ENCODE measurements at places on chromosomes 1 and 21.

DNA sequence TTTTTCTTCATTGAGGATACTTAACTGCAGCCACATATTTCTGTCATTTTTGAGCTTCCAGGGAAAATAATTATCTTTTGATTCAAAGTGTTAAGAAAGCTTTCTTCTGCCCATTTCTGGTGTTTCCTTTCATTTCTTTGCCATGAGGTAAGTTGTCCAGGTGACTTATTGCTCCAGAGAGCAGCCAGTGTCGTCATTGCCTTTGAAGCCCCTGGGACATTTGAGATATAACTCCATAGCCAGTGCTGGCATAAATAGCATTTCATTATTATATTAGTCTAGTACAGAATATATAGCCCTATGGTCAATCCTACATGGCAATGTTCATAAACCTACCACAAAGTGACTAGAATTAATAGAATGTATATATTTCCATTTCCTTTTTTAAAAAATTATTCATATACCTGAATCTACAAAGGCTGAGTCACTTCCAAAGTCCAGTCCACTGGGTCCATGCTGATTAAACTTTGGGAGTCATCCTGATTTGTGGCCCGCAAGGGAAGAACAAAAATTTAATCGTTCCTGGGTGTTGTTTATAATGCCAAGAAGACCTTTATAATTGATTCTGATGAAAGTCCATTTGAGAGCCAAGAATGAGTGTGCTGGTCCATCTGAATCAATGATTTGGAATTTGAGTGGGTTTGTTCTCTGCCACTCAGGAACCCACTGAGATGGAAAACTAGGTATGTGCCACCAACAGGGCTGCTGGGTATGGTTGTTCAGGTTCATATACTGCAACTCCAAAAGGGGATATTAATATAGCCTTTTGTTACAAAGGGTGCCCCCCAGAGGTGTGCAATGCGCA, 221.8 kb upstream of the PLXNA2 start:
- no peak for DNase-seq

DNA sequence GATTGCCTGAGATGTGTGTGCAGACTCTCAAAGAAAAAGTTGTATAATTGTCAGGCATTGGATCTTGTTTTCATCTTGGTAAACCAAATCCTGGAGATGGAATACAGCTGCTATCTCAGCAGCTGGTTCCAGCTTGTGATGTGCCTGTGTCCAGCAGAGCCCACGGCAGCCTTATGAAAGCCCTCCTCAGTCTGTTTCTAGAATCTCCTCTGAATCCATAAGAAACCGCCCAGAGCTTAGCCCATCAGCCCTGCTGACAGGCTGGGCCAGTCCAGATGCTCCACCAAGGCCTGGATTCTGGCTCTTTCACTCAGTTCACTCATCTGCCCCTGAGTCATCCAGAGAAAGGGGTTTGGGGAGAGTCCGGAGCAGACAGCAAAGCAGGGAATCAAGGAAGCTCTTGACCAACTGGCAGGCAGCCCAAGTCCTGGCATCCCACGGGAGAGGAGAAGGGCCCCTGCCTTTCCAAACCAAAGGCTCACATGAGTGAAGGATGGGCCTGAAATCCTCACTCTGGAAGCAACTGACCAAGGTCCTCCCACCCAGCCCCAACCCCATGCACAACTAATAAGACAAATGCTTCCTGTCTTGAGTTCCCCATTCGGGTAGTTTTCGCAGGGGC, 45.7 kb downstream of the NAV1 start:
- DNase-seq, result peak; percentile 24

GRCh38 chr1:66521721-66522365, 12.1 kb upstream of the SGIP1 start:
- peak; percentile 49 for DNase-seq

DNA sequence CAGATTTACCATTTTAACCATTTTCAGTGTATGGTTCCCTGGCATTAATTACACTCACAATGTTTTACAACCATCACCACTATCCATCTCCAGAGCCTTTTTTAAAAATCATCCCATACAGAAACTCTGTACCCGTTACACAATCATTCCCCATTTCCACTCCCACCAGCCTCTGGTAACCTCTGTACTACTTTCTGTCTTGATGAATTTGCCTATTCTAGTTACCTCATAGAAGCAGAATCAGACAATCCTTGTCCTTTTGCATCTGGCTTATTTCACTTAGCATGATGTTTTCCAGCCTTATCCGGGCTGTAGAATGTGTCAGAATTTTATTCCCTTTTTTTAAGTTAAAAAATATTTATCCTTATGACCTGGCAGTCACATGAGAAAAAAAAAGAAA, 33.0 kb downstream of the PGM1 start:
- no peak for DNase-seq

DNA sequence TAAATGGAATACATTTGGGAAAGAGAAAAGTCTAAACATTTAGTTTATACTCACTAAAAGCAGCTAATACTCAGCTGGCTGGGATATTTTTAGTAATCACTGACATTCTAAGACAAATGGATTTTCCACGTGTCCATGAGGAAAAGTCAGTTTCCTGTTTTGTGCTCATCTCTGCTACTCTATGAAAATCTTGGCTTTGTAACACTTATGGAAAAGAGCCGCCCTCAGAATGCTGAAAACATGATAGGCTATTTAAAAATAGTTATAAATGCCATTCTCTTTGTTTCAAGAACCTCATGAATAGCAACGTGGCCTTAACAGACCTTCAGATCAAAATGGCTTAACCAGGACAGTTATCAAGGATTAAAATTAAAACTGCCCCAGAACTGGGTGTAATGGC, 29.9 kb downstream of the MRAP start:
- DNase-seq, result no peak

DNA sequence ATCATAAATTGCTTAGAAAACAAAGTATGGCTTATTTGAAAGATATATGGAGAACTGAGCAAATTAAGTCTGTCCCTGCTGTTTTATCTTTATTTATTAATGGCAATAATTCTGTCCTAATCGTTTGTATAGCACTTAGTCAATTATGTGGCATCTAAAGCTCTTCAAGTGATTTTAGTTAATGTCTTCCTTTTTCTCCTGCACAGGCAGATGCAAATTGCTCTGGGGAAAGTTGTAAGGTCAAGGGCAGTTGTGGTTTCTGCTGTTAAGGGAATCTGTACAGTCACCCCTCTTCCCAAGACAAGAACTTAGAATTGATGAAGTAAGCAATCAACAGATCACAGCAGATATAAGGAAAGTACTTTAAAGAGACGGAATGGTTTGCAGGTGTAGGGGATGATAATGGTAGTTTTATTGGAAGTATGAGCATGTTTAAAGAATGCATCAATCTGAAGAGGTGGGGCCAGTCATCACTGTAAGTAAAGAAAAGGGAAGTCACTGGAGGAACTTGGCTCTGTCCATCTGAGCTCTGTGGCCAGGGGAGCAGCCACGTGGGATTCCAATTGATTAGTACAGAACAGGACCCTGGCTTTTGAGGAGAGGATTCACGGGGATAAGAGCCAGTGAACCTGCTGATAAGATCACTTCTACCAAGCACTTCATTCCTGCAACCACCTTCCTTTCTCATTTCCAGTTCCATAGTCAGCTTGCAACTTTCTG, 116.0 kb upstream of the KCNJ6 start:
- no peak for DNase-seq

DNA sequence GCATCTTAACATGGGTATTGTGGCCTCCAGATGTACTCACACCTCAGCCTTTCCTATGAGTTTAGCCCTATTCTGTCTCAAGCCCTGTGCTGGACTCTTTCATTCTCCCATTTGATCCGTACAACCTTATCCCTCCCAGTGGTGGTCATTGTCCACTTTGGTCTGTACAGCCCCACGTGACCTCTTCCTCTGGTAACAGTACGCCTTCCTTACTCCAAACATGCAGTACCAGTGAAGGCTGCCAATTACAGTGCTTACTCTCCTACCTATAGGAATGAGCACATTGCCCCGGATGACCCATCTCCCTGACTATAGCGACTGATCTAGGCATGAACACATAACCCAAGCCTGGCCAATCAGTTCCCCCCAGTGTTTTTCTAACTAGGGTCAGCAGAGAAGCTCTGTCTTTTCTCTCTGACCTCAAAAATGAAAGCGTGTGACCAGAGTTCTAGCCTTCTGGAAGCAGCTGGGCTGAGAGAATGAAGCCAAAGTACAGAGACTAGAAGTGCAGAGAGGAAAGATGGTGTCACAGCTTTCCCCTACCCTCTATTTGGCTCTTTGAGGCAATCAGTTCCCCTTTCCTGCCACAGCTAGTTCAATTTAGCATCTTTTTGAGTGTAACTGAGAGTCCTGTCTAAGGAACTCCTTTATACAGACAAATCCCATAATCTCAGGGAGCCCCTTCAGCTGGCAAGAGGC, 9.9 kb upstream of the QSOX1 start:
- DNase-seq, result no peak

DNA sequence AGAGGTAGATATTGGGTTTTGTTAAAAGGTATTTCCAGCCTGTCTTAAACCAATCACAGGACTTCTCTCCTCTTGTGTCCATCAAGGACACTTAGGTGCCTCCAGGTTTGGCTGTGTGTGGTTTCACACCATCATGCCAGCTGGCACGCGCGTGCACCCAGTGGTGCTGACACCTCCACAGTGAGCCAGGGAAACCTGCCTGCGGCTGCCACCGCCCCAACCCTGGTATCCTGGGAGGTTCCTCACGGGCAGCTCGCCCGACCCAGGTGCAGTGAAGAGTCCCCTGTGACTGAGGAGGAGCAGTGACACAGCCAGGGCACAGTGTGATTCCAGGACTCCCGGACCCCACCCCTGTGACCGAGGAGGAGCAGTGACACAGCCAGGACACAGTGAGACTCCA, 13.2 kb upstream of the COL6A2 start:
- no peak for DNase-seq

GRCh38 chr1:180953291-180954004, 40.8 kb downstream of the KIAA1614 start:
- peak; percentile 26 for DNase-seq

GRCh38 chr1:11935057-11935412, 518 bp downstream of the PLOD1 start:
- DNase-seq, result no peak

DNA sequence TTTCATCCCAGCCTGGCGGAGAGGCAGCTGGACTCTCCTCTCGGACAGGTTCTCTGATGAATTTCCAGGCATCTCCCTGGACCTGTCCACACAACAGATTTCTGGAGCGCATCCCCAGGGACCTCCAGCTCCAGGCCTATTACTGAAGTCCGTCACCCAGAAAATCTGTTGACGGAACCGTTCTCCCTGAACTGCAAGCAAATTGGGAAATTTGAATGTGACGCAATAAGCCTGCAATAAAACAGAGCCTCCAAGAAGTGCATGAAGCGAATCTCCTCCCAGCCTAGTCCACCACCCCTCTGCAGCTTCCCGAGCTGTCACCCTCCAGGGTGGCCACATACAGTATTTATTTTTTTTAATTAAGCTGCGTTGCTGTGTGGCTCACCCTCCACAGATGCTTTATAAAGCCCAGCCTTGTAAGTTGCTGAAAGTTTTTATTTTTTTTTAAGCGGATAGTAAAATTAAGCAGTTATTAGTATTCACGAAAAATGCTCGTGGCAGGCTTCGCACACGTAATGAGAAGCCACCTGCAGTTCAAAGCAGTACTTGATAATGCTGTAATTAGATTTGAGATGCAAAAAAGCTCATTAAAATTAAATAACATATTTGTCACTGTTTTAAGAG, 173.3 kb downstream of the CAMTA1 start:
- DNase-seq, result no peak

GRCh38 chr1:169814265-169814664, 19.6 kb upstream of the METTL18 start:
- no peak for DNase-seq

GRCh38 chr1:230401101-230401500, 25.0 kb downstream of the PGBD5 start:
- DNase-seq, result no peak

DNA sequence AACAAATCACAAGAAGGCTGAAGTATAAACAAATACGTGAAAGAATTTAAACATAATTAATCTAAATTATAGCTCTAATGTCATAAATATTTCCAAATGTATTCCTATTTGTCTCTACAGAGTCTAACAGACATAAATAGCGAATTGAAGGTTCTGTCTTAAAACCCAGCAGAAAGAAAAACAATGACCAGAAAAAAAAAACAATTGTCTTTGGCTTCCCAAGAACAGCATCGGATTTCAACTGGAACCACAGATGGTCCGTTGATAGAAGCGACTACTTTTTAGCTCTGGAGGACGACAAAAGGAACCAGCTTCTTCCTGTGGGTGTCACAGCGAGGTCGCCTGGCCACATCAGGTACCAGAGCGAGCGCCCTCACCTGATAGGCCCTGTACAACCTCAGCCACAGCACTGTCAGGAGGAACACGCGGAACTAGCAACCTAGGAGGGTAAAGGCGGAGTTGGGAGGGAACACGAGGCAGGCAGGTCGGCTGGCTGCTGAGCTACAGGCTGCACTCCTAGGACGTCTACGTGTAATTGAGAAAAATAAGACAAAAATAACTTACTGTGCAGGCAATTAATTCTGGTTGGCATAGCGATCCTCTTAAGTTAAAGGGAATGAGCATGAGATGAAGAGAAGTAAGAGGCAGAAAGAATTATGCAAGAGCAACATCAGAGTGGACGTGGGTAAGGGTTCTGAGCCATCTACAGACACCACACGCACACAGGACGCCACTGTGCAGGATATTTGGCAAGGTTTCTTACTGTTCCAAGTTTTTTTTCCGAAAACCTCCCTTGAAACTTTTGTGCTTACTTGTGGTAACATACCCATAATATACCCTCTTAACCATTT, 16.7 kb upstream of the PRDM15 start:
- DNase-seq, result no peak

GRCh38 chr1:11806307-11806936, 431 bp downstream of the CLCN6 start:
- no peak for DNase-seq

GRCh38 chr1:3442331-3442730, 12.1 kb upstream of the ARHGEF16 start:
- no peak for DNase-seq

- peak; percentile 56 for DNase-seq
Observed at GRCh38 chr1:224922404-224923164, 6.9 kb upstream of the DNAH14 start.

DNA sequence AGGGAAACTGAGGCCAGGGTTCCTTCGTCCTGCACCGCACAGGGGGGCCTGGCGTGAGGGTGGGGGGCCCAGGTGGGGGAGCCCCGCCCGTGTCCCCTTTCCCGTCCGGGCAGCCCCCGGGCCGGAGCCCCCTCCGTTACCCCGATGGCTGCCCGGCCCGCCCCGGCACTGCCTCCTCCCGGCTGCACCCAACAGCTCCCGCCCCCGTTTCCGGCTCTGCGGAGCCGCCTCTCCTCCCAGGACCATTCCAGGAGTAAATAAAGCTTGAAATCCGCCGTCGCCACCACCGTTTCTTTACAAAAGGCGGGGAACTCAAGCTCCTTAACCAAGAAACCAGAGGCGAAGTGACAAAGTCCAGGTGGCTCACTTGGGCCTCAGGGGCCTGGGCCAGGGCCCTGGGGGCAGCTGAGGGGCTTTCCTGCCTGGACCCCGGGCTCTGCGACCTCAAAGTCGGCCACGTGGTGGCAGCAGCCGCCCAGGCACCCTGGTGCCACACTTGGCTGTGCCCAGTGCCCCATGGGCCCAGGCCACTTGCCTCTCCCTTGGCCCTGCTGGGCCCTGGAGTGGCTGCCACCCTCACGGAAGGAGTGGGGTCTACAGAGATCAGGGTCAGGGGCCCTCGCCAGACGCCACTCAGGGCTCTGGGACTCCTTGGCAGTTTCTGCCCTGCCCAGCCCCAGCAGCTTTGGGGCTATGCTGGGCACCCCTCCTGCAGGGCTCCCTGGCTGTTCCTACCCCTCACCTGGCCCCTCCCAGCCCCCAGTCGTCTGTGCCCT, 514 bp upstream of the FAAP20 start:
- peak; percentile 85 for DNase-seq

GRCh38 chr1:205229399-205229871, 1.7 kb downstream of the TMCC2 start:
- DNase-seq, result peak; percentile 73

Measured in ACHN (cell line).